Neuronal stem cell (in vitro differentiated cells): ENCODE measurements at places on chromosomes 5 and 9.

GRCh38 chr9:113537229-113537810 lies 73.8 kb downstream of the RGS3 start:
- no peak for DNase-seq

DNA sequence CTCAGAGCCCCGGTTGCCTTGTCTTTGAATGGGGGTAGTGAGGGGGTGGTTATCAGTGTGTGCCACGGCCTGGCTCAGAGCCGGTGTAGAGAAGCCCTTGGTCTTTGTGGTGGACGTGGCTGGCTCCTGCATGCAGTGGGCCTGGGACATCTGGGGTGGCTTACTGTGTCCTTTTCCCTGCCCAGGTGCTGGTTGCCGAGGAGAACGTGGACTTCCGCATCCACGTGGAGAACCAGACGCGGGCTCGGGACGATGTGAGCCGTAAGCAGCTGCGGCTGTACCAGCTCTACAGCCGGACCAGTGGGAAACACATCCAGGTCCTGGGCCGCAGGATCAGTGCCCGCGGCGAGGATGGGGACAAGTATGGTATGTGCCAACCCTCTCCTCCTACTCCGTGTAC lies 16.5 kb downstream of the FGF18 start:
- no peak for DNase-seq

DNA sequence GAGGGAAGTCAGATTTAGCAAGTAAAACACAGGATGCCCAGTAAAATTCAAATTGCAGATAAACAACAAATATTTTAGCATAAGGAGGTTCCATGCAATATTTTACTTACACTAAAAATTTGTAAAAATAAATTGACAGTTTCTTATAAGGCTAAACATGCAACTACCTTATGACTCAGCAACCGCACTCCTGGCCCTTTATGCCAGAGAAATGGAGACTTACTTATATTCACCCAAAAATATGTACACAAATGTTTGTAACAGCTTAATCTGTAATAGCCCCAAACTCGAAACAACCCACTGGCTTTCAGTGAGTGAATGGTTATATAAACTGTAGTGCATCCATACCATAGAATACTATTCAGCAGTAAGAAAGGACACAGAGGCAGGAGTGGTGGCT lies 28.6 kb upstream of the TRIM14 start:
- DNase-seq, result no peak

DNA sequence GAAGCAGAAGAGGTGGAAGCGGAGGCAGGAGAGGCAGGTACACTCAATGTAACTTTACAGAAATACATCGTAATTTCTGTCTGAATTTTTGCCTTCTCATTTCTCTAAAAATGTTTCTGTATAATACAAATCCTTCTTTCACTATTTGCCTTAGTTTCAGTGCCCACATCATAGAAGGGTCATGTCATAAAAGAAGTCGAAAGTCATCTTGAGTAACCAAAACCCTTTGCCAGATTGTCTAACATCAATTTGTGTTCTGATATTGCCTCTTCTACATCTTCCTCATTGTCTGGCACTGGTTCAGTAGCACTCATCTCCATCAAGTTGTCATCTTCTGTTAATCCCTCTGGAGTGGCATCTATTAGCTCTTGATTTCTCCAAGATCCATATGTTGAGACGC lies 6.2 kb upstream of the CYFIP2 start:
- no peak for DNase-seq

DNA sequence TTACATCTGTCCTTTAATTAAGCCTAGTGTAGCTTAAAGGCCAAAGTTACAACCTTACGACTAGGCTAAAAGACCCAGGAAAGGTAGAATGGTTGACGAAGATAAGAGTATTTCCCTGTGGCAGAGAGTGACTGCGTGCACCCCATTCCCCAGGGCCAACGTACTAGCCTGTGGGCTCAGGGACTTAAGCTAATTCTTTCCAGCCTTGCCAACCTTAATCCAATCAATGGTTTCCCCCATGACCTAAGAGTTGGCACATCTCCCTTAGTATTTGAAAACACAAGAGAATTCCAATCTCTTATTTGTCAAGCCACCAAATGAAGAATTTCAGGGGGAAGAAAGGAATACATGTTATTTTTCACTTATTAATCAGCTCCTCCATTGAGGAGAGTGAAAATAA lies 16.0 kb downstream of the CTNND2 start:
- DNase-seq, result no peak
